Cardiac muscle cell (in vitro differentiated cells and primary cell): ENCODE measurements at places on chromosomes 1 and 21. TPM values are rescaled to one million over a fixed set of nuclear protein-coding genes. Genes with fewer than 3 reads are reported as not detected.

The FCGR3A gene
- total RNA-seq: not detected in 2 replicates

The ADORA1 gene
- 8.5 and 14.9 TPM in 2 replicates for total RNA-seq

The NCMAP gene
- total RNA-seq: 0.11 TPM in 1 of 2 replicates, not detected in the other

The NBPF10 gene
- total RNA-seq: 1.1 and 1.2 TPM in 2 replicates

The MPL gene
- total RNA-seq: not detected in 2 replicates

GRCh38 chr1:110161849-110162248 is 11.6 kb downstream of the SLC6A17 start:
- no peak for DNase-seq

GRCh38 chr1:231626951-231627614 is 493 bp downstream of the DISC1 start:
- peak; percentile 68 for DNase-seq

- DNase-seq: no peak
These were observed 70.9 kb downstream of the ODF2L start for GRCh38 chr1:86325264-86325663.

- no peak for DNase-seq
These were observed 26.5 kb downstream of the CYYR1 start for GRCh38 chr21:26546446-26547097.

- DNase-seq: peak; percentile 33
These were observed 5.6 kb upstream of the AHCYL1 start for GRCh38 chr1:109978761-109979488.

- no peak for DNase-seq
These were observed 358 bp downstream of the TSPAN2 start for GRCh38 chr1:115088871-115089419.
